ENCODE measurements at places on chromosomes 11 and 22.

DNA sequence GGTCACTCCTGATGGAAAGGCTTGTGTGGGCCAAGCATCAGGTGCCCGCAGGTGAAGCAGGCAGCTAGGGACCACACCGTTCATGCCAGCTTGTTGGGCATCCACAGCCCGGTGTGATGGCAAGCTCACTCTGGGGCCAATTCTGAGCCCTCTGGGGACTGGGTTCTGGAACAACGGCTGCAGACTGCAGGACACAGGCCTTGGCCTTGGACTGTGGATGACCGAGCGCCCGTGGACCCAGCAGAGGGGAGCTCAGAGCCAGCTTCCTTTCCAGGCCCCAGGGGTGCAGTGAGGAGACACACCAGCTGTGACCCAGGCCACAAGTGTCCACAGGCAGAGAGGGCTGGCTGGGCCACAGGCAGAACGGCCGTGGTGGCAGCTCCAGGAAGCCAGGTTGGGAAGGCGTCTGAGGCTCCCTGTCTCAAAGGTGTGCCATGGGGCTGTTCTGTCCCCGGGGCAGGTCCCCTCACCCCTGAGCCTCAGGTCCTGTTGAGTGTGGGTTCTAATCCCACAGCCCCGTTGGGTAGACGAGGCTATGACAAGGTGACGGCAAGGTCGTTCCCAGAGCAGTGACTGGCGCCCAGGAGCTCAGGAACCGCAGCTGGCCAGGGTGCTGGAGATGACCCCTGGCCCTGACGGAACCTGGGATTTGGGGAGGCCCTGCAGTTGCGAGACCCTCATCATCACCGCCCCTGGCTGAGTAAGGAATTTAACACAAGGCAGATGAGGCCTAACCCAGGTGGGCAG is 1079.4 kb downstream of the BRD1 start:
- H3K36me3 ChIP-seq, result no peaks in the 10 kb centered on the region
- H3K27me3 ChIP-seq, result no peaks in the 10 kb centered on the region
- no peak overlapping the region for H3K27ac ChIP-seq
- H3K4me3 ChIP-seq, result no peak overlapping the region
- no peaks in the 10 kb centered on the region for H3K4me1 ChIP-seq
- DNase-seq, result no peak

DNA sequence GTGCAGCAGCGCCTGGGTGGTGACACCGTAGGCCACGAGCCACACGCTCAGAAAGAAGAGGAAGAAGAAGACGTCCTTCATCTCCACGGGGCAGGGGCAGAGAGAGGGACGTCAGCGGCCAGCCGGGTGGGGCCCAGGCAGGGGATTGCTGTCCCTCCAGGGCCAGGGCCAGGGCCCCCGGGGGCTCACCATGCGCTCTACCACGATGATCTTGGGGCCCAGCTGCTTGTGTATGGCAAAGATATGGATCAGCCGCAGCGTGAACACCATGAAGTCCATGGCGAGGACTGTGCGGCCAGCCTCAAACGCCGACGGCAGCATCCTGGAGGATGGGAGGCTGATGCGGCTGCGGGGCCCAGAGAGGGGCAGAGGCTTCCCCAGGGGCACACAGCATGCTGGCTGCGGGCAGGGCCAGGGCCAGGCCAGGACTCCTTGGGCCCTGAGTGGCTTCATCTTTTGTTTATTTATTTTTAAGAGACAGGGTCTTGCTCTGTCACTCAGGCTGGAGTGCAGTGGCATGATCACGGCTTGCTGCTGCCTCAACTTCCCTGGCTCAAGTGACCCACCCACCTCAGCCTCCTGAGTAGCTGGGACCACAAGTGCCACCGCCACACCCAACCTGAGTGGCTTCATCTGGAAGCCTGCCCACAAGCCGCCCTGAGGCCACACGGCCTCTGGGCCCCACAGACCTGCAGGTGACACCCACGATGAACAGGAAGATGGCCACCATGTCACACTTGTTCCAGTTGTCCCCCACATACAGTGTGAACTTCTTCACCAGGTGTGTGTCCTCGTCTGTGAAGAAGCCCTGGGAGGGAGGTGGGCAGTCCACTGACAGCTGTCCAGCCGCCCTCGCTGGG is 11.1 kb downstream of the TSSC4 start:
- no peaks in the 10 kb centered on the region for H3K4me1 ChIP-seq
- DNase-seq, result no peak
- H3K27me3 ChIP-seq, result no peaks in the 10 kb centered on the region
- no peaks in the 10 kb centered on the region for H3K36me3 ChIP-seq

DNA sequence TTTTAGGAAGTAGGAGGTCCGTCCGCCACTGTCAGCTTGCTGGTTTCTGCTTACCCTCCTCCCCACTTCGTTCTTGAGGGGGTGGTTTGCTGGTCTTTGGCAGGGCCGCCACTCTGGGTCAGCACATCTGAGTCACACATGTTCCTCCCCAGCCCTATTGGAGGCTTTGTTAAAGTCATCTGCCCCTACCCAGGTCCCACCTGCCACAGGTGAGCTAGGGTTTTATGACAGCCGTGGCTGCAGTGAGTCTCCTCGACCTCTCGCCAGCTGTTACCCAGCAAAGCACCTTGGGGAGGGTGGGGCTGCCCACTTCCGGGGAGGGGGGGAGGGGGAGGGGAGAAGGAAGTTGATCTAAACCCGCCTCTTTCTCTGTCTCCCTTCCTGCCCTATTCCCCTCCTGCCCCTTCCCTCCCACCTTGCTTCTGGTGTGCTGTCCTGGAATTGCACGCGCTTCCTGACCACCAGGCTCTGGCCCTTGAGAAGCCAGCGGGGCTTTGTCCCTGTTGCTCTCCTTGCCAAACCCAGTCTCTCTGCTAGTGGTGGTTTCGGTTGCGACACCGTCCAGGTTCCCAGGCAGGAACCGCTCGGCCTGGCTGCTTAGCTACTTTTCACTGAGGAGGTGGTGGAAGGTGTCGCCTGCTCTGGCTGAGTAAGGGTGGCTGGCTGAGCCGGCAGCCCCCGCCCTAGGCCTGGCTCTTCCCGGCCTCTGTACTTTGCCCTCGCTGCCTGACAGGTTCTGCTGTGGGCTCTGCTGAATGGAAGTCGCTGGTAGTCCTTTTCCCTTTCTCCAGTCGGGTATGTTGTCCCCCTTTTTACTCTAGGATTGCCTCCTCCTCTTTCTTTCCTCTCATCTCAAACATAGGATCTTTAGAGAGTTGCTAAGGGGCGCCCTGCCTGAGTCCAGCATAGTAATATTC is 28.5 kb downstream of the RCOR2 start:
- H3K36me3 ChIP-seq, result peaks cover 38% of the 10 kb centered on the region
- DNase-seq, result peak; percentile 81
- H3K27ac ChIP-seq, result peak overlapping the region; percentile 95

- peak overlapping the region; percentile 44 for H3K27ac ChIP-seq
- no peaks in the 10 kb centered on the region for H3K36me3 ChIP-seq
These were observed 13.1 kb downstream of the B3GNT6 start for GRCh38 chr11:77047007-77047927.

GRCh38 chr11:3037945-3038271 is 19.3 kb downstream of the CARS1 start:
- H3K4me3 ChIP-seq, result no peak overlapping the region
- H3K27me3 ChIP-seq, result no peaks in the 10 kb centered on the region
- H3K4me1 ChIP-seq, result peaks cover 32% of the 10 kb centered on the region
- peaks cover 62% of the 10 kb centered on the region for H3K36me3 ChIP-seq
- peak overlapping the region; percentile 28 for H3K27ac ChIP-seq

GRCh38 chr11:8812438-8812837 is 98.6 kb upstream of the AKIP1 start:
- peaks cover 5% of the 10 kb centered on the region for H3K4me1 ChIP-seq
- no peak overlapping the region for H3K27ac ChIP-seq
- no peaks in the 10 kb centered on the region for H3K36me3 ChIP-seq
- H3K4me3 ChIP-seq, result no peak overlapping the region

DNA sequence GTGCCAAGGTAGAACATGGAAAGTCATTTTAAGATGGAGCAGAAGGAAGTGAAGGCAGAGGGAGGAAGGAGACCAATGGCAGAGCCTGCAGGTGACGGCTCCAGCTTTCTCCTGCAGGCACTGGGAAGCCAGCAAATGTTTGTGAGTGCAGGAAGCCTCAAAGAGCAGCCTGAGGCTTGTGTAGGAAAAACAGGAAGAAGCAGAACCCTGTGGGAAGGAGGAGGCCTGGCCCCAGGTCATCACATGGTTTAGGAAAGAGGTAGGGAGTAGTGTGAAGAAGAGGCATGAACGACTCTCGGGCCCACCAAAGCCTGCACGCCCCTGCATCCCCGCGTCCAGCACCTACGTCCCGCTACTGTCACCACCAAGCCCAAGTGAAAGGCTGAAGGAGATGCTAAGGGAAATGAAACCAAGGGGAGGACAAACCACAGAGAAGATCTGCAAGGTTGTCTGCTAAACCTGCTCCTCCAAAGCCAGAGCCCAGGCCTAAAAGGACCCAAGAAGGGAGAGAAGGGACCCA is 151.5 kb downstream of the CHST1 start:
- no peaks in the 10 kb centered on the region for H3K27me3 ChIP-seq
- H3K27ac ChIP-seq, result no peak overlapping the region
- no peaks in the 10 kb centered on the region for H3K4me1 ChIP-seq
- H3K36me3 ChIP-seq, result no peaks in the 10 kb centered on the region
- no peak for DNase-seq
- H3K4me3 ChIP-seq, result no peak overlapping the region

DNA sequence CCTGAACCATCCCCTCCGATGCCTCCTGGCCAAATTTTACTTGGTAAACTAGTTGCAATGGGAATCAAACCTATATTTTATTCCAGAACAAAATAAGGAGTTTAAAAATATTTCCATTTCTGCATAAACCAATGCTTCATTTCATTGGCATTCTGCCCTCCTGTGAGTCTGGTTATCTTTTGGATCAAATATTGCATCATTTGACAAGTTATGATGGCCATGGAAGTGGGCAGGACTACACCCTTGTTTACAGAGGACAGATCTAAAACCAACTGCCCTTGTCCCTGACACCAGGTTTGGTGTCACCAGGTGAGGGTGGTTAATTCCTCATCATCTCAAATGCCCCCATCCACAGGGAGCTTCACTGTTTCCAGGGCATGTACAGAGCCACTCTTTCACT is 28.2 kb upstream of the E2F8 start:
- H3K27ac ChIP-seq, result no peak overlapping the region
- H3K4me3 ChIP-seq, result no peak overlapping the region
- DNase-seq, result no peak
- H3K36me3 ChIP-seq, result no peaks in the 10 kb centered on the region
- no peaks in the 10 kb centered on the region for H3K4me1 ChIP-seq

- no peaks in the 10 kb centered on the region for H3K27me3 ChIP-seq
- H3K36me3 ChIP-seq, result peaks cover 80% of the 10 kb centered on the region
- H3K4me1 ChIP-seq, result peaks cover 64% of the 10 kb centered on the region
- H3K4me3 ChIP-seq, result no peak overlapping the region
- H3K27ac ChIP-seq, result no peak overlapping the region
These were observed 45.7 kb upstream of the PSMA1 start for GRCh38 chr11:14565845-14566244.

DNA sequence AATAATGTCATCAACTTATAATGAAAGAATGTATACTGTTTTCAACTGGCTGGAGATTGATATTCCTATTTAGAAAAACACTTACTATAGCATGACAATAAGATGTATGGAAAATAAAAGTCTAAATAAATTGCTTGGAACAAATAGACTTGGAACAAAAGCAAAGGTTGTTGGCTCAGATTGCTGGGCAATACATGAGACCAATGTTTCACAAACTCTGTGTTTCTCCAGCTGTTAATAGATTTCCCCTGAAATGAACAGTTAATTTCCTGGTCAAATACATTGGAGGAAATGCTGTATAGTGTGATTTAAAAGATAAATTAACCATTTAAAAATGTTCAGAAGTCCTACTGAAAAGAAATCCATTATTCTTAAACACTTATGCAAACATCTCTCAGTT is 40.1 kb upstream of the CTSC start:
- peaks cover 12% of the 10 kb centered on the region for H3K4me1 ChIP-seq
- no peaks in the 10 kb centered on the region for H3K27me3 ChIP-seq
- H3K36me3 ChIP-seq, result peaks cover 27% of the 10 kb centered on the region
- H3K4me3 ChIP-seq, result no peak overlapping the region
- no peak overlapping the region for H3K27ac ChIP-seq
- DNase-seq, result no peak

DNA sequence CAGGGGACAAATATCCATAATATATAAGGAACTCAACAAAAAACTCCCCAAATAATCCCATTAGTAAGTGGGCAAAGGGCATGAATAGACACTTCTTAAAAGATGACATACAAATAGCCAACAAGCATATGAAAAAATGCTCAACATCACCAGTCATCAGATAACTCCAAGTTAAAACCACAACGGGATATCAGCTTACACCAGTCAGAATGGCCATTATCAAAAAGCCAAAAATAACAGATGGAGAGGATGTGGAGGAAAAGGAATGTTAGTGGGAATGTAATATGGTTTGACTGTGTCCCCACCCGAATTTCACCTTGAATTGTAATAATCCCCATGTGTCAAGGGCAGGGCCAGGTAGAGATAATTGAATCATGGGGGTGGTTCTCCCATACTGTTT is 350.1 kb downstream of the GUCY1A2 start:
- no peak overlapping the region for H3K4me3 ChIP-seq
- DNase-seq, result no peak
- H3K27ac ChIP-seq, result no peak overlapping the region

- no peaks in the 10 kb centered on the region for H3K4me1 ChIP-seq
- H3K27me3 ChIP-seq, result no peaks in the 10 kb centered on the region
- H3K36me3 ChIP-seq, result no peaks in the 10 kb centered on the region
- DNase-seq, result no peak
- H3K27ac ChIP-seq, result no peak overlapping the region
These were observed 932 bp downstream of the IRAG1 start for GRCh38 chr11:10692531-10693115.

DNA sequence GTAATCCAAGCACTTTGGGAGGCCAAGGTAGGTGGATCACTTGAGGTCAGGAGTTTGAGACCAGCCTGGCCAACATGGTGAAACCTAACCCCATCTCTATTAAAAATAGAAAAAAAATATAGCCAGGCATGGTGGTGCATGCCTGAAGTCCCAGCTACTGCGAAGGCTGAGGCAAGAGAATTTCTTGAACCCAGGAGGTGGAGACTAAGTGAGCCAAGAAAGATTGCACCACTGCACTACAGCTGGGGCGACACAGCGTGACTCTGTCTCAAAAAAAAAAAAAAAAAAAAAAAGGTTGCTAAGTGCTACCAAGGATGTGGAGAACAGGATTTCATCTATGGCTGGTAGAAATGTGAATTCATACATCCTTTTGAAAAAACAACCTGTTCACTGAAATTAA is 36.6 kb downstream of the ATG16L2 start:
- peaks cover 5% of the 10 kb centered on the region for H3K4me1 ChIP-seq
- no peak overlapping the region for H3K27ac ChIP-seq
- peaks cover 3% of the 10 kb centered on the region for H3K36me3 ChIP-seq
- H3K4me3 ChIP-seq, result no peak overlapping the region
- no peak for DNase-seq

- peaks cover 27% of the 10 kb centered on the region for H3K4me1 ChIP-seq
- no peak overlapping the region for H3K4me3 ChIP-seq
- H3K27me3 ChIP-seq, result peaks cover 56% of the 10 kb centered on the region
These were observed 251 bp downstream of the SHISA8 start for GRCh38 chr22:41914611-41915034.

DNA sequence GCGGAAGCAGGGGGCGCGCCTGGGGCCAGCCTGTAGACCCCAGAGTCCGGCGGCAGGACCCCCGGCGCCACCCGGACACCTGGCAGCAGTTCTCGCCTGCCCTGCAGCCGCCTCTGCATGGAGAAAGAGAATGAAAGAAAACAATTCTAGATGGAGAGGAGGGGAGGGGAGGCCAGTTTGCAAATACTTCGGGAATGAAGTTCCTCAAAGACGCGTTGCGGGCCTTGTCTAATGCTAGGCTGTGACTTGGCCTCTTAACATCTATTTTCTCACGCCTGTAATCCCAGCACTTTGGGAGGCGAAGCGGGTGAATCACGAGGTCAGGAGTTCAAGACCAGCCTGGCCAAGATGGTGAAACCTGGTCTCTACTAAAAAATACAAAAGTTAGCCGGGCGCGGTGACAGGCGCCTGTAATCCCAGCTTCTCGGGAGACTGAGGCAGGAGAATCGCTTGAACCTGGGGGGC is 2.1 kb upstream of the BARX2 start:
- H3K36me3 ChIP-seq, result no peaks in the 10 kb centered on the region
- H3K27me3 ChIP-seq, result peaks cover 91% of the 10 kb centered on the region
- H3K4me3 ChIP-seq, result peak overlapping the region; percentile 62
- H3K27ac ChIP-seq, result no peak overlapping the region
